ENCODE measurements at places on chromosomes 3 and 15.

DNA sequence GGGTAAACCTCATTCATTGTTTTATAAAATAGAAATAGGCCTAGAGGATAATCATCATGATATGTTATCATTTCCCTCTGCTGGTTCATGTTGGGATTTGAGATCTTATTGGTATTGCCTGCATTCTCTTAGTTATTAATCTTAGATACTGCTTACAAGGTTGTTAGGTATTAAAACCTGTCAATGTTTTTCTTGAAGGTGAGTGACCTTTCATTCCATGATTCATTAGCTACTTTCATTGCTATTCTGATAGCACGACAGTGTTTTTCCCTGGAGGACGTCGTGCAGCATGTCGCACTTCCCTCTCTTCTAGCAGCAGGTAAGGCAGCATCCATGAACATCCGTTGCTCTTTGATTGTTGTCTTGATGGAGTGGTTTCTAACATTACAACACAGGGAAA lies 17.1 kb downstream of the P2RY12 start:
- DNase-seq: no peak

DNA sequence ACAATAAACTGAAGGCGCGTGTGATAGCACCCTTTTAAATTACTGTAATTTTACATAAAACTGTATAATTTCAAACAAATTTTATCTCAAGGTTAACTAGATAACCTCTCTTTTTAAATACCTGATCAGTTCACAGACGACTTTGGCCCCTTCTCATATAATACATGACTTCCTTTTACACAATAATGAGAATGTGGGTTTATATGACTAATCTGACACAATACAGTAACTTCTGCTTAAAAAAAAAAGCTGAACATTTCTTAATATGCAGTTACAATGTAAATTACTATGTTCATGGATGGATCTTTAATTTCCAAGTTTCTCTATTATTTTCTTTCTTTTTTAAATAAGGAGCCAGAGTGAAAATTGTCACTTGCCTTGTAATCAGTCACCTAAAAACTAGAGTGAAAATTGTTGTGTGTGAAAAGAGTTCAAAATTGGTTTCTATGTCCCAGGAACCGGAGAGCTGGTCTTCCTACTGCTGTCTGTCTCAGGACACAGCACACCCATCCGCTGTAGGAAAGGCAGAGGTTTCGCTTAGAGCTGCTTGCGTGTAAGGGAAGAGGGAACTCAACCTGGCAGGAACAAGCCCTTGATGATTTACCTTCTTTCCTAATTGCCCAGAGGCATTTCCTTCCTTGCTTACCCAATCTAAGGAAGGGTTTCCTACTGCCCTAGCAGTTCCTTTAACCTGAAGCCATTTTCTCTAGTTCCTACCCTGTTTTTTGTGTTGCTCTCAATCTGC lies 33.3 kb downstream of the PLD1 start:
- DNase-seq: no peak

- DNase-seq: peak; percentile 35
Observed at GRCh38 chr3:108936924-108937689, 16.6 kb downstream of the GUCA1C start.

- DNase-seq: no peak
Observed at GRCh38 chr15:98809273-98809672, 160.9 kb downstream of the IGF1R start.

DNA sequence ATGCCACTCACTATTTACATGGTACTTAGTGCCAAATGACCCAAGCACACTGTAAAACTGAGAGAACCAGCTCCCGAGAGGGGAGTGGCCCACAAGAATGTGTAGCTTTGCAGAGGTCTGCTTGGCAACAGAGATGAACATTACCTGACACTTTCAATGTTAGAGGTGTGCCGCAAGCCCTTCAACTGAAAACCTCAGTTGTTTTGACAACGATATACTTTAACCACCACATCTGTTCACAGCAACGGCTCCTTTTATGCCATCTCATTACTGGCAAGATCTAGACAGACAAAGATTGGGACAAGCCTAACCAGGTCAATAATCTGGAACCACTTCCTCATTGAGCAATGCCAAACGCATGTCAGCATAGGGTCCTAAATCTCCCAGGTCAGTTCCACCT lies 23.7 kb downstream of the NEK10 start:
- no peak for DNase-seq

GRCh38 chr15:78308422-78309032 lies 9.1 kb upstream of the SKIC8 start:
- peak; percentile 92 for DNase-seq

DNA sequence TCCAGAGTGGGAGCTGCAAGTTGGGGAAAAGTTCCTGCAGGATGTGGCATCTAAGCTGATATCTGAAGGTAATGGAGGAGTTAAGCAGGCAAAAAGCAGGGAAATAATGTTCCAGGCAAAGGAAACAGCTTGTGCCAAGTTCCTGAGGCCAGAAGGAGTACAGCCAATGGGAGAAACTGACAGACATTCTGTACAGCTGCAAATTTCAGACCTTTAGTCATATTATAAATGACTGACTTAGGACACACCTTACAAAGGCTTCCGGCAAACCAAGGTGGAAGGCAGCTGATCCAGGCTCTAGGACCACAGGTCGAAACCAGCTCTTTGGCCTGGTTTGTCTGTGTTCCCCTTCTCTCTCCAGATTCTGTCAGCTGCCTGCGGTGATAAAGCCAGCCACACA lies 9.3 kb downstream of the WWTR1 start:
- no peak for DNase-seq

DNA sequence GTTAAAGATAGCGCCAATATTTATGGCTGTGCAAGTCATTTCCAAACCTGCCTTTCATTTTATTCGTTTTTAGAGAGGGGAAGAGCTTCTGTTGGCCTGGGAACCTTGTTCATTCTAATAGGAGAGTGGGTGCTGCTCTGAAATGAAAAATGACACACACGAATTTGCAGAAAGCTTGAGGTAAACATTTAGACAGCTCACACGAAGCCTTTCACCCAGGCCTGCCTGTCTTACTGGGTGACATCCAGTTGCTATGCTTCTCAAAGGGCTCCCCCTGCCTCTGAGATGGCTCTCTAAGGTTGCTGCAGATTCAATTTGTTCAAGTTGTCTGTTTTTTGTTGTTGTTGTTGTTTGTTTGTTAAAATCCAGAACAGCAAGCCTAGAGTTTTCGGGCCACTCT lies 18.2 kb downstream of the PEX5L start:
- no peak for DNase-seq

DNA sequence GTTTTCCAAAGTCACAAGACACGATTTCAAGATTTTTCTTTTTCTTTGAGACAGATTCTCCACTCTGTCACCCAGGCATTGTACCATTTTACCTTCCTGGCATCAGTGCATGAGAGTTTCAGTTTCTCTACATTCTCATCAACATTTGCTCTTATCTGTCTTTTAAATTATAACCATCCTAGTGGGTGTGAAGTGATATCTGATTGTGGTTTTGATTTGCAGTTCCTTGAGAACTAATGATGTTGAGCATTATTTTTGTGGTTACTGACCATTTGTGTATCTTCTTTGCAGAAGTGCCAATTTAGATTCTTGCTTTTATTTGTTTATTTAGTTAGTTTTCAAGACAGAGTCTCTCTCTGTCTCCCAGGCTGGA lies 41.2 kb downstream of the ADIPOQ start:
- no peak for DNase-seq

DNA sequence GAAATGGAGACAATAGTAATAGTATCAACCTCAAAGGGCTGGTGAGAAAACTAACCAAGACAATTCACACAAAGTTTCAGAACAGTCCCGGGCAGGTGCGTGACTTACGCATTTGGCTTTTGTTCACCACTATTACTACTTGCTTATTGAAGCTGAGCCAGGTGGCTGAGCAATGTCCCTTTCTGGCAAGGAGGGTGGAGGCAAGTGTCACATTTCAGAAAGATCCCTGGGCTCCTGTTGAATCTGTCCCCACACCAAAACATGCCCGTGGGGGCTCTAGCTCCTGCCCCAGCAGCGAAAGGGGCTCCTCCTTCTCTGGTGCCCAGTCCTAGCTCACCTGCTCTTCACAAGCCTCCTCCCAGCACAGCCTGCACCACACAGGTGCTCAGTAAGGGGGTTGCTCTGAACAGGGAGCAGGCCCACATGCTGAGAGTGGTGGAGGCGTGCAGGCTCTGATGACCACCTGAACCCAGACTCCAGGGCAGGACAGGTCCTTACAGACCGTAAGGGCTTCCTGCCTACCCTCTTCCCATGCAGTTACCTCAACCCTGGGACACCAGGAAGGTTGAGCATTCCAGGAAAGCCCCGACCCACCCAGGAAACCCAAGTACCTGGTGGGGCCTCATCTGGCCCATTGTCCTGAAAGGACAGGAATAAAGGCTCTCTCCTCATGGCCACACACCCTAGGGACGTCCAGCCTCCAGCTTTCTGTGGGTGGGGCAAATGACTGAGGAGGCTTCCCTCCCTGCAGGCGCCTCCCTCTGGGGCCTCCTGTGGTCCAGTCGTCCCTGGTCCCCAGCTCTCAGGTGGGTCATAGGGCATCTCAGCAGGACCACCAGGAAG lies 32.6 kb downstream of the SEMA7A start:
- no peak for DNase-seq

DNA sequence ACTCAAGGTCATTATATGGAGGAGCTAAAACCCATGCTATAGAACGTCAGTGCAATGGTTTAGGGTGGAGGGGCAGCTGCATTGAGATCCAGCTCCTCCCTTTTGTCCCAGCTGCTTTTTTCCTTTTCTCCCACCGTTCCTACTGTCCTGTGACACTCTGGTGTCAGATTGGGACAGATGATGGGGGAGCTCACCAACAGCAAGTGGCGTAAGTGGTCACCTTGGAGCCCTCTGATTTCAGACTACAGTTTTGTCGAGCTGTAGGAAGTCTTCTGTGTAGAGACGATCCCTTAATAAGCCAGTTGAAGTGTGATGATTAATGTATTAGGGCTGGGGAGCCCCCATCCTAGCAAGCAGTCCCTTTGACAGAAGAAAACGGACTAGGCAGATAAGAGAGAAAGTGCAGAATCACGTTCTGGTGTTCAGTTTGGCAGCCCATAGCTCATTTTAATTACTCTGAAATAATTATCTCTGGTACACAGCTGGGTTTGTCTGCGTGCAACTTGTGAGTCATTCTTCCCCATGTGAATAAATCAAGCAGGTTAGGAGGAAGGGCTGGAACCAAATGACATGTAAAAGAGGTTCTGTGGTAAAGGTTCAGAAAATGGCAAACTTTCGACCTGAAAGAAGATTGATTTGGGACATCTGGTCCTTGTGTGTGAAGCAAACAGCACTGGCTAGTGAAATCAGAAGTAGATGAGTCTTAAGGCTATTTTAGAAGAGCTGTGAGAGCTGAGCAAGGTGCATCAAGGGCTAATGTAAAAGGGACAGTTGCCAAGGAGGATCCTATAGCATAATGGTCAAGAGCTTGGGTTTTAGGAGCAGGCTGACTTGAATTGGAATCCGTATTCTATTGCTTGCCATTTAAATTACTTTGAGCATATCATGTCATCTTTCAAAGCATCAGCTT lies 241.4 kb downstream of the EDEM1 start:
- no peak for DNase-seq

DNA sequence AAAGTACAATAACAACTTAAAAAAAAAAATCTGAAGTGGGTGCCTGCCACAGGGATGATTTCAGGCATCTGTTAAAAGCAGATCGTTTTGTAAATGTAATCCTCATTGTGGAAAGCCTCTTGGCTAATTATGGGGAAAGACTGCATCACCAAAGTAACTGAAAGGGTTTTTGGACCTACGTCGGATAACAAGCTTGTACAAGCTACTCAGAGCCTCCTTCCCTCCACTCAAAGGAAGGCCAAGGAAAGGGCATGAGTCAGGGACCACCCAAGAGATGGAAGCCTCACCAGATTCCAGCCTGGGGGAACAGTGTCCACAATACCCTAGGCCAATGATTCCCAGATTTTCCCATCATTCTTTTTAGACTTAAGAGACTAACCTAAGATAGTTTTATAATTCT lies 84.3 kb downstream of the ATP1B3 start:
- DNase-seq: no peak

- no peak for DNase-seq
Observed at GRCh38 chr15:44034933-44035624, 160.0 kb downstream of the FRMD5 start.

- DNase-seq: no peak
Observed at GRCh38 chr15:62248277-62248984, 83.3 kb upstream of the C2CD4B start.

DNA sequence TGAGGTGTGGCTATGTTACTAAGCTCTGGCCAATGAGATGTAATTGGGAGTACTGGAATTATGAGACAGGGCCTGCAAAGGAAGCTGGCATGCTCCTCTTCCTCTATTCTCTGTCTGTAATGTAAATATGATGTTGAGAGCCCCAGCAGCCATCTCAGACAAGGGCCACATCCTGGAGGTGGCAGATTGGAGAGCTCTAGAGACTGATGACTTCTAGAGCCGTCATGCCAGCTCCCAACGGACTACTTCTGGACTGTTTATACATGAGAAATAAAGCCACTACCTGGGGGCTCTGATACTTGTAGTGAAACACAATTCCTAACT lies 19.7 kb downstream of the PLD1 start:
- no peak for DNase-seq

- no peak for DNase-seq
Observed at GRCh38 chr3:24389108-24390090, 105.3 kb downstream of the THRB start.

DNA sequence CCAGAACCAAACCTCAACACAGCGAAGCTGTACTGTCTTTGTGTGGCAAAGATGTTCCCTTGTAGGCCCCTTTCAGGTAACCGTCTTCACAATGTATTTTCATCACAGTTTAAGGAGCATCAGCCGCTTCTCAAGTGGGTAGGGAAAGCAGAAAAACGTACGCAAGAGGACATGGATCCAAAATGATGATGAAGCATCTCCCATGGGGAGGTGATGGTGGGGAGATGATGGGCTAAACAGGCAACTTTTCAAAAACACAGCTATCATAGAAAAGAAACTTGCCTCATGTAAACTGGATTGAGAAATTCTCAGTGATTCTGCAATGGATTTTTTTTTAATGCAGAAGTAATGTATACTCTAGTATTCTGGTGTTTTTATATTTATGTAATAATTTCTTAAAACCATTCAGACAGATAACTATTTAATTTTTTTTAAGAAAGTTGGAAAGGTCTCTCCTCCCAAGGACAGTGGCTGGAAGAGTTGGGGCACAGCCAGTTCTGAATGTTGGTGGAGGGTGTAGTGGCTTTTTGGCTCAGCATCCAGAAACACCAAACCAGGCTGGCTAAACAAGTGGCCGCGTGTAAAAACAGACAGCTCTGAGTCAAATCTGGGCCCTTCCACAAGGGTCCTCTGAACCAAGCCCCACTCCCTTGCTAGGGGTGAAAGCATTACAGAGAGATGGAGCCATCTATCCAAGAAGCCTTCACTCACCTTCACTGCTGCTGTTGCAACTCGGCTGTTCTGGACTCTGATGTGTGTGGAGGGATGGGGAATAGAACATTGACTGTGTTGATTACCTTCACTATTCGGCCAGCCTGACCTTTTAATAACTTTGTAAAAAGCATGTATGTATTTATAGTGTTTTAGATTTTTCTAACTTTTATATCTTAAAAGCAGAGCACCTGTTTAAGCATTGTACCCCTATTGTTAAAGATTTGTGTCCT lies 60.0 kb downstream of the AAGAB start:
- DNase-seq: no peak

GRCh38 chr15:39530480-39531342 lies 50.2 kb upstream of the THBS1 start:
- DNase-seq: no peak

GRCh38 chr3:182633186-182633585 lies 160.1 kb upstream of the ATP11B start:
- no peak for DNase-seq
